ENCODE measurements at places on chromosomes 3 and 15.

GRCh38 chr15:71800190-71800589 lies 10.2 kb upstream of the NR2E3 start:
- DNase-seq: no peak

- no peak for DNase-seq
Observed at GRCh38 chr3:57772251-57772650, 16.1 kb downstream of the SLMAP start.

- no peak for DNase-seq
Observed at GRCh38 chr3:11155341-11156025, 1.2 kb downstream of the HRH1 start.

- DNase-seq: no peak
Observed at GRCh38 chr15:99296386-99296785, 45.1 kb downstream of the LRRC28 start.

DNA sequence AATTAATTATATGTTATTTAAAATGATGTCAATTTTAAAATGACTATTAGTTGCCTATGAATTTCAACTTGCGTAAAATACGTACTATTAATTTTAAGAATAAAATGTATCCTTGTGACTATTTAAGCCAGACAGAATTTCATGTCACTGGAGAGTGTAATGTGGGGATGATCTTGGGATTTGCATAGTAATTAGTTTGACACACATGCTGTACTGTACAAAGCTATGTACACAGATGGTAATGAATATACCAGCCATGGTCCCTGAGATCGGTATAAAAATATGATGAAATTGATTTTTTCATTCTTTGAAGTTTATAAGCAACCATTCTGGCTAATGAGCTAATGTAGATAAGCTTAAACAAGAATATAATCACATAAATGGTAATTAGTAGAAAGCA lies 134.4 kb upstream of the ROBO1 start:
- DNase-seq: no peak

DNA sequence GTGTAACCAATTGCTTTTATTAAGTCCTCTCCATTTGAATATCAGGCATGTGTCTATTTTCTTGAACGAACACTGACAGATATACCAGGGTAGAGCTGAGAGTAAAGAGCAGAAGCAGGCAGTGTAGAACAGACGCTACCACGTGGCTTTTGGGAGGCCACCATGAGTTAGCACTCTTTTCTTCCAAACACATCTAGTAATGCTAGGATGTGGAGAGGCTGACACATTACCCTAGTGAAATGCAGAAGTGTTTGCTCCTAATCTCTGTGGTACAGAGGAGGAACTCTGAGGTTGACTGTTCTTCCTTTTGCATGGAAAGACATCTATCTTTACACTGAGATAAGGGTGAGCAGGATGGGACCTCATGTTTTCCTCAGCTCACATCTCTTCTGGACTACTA lies 216.3 kb downstream of the SATB1 start:
- no peak for DNase-seq

DNA sequence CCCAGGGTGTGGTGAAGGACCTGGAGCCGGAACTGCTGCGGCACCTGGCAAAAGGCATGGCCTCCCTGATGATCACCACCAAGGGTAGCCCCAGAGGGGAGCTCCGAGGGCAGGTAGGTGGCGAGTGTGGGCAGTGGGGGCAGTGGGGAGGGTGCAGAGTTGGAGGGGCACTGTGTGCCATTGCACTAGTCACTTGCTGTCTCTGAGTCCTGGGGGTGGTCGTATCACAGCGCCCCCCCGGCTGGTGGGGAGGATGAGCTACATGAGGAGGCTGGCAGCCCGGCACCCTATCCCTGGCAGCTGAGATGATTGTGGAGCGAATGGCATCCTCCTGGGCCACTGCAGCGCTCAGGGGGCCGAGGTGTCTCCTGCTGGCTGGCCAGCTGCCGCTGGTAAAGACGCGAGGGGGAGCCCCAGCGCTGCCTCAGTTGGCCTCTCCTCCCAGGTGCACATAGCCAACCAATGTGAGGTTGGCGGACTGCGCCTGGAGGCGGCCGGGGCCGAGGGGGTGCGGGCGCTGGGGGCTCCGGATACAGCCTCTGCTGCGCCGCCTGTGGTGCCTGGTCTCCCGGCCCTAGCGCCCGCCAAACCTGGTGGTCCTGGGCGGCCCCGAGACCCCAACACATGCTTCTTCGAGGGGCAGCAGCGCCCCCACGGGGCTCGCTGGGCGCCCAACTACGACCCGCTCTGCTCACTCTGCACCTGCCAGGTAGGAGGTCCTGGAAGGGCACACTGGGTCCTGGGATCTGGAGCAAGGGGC lies 6.4 kb downstream of the CHRD start:
- no peak for DNase-seq

GRCh38 chr3:335240-335639 lies 138.7 kb downstream of the CHL1 start:
- DNase-seq: no peak

DNA sequence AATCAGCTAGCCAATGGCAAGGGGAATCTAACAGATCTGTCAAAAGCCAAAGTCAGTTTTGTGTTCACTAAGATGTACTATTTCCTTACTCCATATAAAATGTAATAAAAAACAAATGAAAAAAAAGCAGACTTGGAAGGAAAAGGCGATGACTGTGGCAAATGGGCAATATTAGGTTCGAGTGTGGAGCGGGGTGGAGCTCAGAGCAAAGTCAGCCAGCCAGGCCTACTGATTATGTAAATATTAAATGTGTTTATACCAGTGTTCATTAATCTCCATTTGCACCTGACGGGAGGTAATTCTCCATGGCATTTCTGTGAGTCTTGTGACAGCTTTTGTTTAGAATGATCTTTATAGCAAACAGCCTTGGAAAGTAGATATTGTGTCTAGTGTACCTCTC lies 96.2 kb upstream of the KCNMB2 start:
- DNase-seq: no peak

- DNase-seq: no peak
Observed at GRCh38 chr3:184325715-184326369, 11.4 kb downstream of the EIF4G1 start.

DNA sequence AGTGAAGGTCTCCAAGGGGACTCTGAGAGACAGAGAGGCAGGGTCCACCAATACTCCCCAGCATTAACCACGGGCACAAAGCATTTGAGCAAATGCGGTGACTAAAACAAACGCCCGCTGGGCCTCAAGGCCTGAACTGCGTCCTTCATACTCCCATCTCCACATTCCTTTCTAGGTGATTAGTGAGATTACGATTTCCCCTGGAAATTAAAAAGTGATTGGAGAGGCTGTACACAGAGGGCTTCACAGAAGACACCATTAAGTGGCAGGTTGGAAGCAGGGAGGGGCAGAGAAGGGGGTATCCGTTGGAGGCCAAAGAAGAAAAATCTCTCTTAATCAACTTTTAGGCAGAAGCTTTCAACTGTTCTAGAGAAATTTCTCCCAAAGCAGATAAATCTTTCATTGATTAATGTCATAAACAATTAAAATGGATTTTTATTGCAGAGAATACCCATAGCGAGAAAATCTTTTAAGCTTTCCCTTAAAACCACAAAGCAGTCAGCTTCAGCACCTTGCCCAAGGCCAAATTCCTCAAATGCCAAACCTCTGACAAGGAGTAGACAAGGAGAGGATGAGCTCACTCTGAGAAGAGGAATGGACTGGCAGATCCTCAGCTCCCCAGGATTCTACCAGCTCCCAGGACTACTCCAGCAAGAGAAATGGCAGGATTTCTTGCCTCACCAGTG lies 38.2 kb downstream of the MB21D2 start:
- DNase-seq: no peak

- DNase-seq: no peak
Observed at GRCh38 chr3:170572665-170573253, 13.1 kb downstream of the SLC7A14 start.

GRCh38 chr3:111714305-111714704 lies 119.2 kb upstream of the ZBED2 start:
- no peak for DNase-seq

- DNase-seq: no peak
Observed at GRCh38 chr3:23832523-23832922, 26.8 kb downstream of the UBE2E1 start.

GRCh38 chr15:85406916-85407315 lies 26.5 kb downstream of the AKAP13 start:
- DNase-seq: no peak

DNA sequence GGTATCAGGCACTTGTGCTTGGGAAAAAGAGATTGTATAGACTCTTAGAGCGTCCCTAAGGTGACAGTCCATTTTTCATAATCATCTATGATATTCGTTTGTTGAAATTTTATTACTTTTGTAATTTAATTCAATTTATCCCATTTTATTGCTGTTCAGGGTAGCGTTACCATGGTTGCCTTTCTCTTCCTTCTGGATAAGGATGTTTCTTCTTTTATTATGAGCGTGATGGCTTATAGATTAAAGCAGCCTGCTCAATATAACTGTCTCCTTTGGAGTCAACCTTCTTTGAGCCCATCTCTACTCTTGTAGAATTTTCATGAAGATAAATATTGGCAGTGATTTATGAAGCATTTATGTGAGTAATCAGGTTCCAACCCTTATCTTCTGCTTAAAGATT lies 182.0 kb downstream of the LRTM1 start:
- no peak for DNase-seq

DNA sequence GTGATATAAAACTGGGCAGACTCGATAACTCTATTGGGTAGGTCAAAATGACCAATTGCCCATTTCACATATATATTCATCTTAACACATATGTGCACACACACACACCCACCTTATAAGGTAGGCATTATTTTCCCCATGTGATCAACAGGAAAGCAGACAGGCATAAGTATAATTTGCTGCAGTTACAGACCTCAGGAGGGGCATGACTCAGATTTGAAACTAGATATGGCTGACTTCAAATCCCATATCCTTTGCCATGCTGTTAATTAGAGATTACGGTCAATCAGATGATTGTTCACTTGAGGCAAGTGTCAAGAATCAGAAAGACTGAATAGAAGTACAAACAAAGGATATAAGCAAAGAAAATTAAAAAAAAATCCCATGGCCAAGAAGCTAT lies 910.6 kb downstream of the NTRK3 start:
- no peak for DNase-seq

DNA sequence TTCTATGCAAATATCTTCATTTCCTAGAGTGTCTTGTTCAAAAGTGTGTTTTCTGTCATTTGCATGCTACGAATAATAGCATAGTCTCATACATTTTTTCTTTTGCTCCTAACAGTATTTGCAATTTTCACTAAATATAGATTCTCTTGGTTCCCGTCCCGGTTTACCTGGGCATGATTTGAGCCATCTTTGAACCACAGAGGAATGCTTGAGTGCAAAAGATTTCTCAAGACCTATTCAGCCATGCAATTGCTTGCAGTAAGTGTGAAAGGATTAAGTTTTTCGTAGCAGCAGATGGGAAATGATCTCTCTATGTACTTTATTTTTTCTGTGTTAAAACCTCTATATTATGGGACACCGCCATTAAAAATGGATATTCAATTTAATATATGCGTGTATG lies 733.0 kb downstream of the ZPLD1 start:
- no peak for DNase-seq

Measured in activated T-cell treated with anti-CD3 and anti-CD28 coated beads for 4 hours (primary cell).